ENCODE measurements at places on chromosomes 4 and X.

GRCh38 chr4:77006753-77007353 is 57.3 kb downstream of the SEPTIN11 start:
- no peak for DNase-seq

DNA sequence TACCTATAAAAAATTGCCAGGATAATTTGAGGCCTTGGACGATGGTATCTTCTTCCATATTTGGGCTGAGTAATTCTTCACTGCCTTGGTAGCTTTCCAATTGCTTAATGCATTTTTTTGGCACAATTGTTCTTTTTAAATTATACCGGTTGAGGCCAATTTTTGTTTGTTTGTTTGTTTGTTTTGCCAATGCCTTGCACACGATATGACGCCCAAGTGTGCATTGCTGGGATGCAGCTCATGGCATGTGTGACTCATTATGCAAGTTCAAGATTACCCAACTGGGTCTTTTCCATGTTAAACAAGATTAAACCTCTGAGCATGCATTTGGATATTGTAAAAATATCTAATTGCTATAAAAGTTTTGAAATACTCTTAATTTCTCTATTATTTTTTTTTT is 71.1 kb upstream of the KCNIP4 start:
- peak; percentile 30 for DNase-seq

GRCh38 chr4:105369988-105370387 is 103.9 kb downstream of the PPA2 start:
- DNase-seq, result no peak

GRCh38 chrX:41720125-41720779 is 3.7 kb upstream of the GPR82 start:
- no peak for DNase-seq

GRCh38 chr4:145213245-145213644 is 32.9 kb upstream of the OTUD4 start:
- no peak for DNase-seq

- DNase-seq, result no peak
These were observed 32.0 kb upstream of the TENT5D start for GRCh38 chrX:80388206-80388605.

DNA sequence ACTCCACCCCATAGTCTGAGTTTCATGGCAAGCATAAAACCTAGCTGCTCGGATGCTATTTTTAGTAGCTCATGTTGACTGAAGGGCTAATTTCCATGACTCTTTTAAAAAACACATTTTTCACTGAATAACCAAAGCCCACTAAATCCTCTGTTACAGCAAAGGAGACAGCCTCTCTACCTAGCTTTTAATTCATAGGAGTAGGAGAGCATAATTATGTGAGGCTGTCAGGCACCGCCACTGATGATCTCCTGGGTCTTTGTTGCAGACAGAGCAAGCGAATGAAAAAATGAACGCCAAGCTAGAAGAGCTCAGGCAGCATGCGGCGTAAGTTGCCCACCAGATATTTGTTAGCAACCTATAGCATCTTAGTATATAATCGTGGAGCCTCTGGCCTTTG is 53.5 kb downstream of the KIF4A start:
- no peak for DNase-seq

DNA sequence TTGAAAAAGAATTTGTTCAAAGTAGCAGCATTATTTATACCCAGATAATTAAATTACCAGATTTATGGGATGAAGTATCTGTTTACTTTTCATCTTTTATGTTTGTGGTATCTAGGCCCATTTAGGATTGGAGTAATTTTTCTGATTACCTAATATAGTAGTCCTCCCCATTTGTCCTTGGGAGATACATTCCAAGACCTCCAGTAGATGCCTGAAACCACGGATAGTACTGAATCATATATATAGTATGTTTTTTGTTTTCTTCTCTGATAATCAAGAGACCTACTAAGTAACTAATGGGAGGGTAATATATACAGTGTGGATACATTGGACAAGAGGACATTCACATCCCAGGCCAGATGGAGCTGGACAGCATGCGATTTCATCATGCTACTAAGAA is 30.7 kb upstream of the PTPN13 start:
- no peak for DNase-seq

GRCh38 chr4:73948990-73949706 is 32.7 kb downstream of the PF4 start:
- no peak for DNase-seq

- DNase-seq, result no peak
These were observed at the start of gene P2RY4 for GRCh38 chrX:70260104-70260503. Gene P2RY4 (minus strand): TSS chrX:70260204. CDS start chrX:70259624, 580 bp downstream.

GRCh38 chr4:145618210-145618931 is 814 bp upstream of the MMAA start:
- DNase-seq, result no peak

DNA sequence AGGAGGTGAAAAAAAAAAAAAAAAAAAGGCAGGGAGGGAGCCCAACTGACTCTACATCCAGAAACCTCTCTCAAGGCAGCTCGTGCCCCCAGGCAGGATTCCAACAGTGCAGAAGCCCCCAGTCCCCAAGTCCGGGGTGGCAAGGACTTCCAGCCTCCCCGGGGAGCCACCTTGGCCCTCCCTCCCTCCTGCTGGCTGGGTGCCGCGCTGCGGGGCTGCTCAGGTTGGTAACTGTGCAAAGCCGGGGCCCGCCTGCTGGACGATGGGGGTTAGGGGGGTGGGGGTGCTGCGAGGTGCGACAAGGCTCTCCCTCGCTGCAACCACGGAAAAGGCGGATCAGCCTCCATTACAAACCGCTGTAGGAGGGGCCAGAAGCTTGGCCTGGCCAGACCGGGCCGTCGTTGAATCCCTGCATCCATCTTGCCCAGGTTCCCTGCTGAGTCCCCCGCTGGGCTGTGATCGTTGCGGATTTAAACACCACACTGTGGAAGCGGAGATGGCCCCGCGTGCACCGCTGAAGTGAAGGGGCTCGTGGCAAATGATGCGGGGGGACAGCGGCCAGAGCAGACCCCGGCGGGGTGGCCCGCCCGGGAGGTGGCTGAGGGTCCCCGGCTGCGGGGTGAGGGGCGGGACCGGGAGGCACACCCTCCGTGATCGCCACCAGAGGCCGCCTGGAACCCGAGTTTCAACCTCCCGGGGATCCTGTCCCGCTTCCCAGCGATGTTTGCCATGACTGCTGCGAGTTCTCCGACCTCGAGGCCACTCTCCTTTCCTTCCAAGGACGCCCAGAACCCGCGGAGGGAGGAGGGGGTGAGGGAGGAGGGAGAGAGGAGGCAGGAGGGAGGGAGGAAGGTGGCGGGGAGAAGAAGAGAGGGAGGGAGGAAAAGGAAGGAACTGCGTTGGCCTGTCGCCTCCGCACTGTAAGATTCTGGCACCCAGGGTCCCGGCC is 58.0 kb upstream of the DDX3X start:
- peak; percentile 55 for DNase-seq

DNA sequence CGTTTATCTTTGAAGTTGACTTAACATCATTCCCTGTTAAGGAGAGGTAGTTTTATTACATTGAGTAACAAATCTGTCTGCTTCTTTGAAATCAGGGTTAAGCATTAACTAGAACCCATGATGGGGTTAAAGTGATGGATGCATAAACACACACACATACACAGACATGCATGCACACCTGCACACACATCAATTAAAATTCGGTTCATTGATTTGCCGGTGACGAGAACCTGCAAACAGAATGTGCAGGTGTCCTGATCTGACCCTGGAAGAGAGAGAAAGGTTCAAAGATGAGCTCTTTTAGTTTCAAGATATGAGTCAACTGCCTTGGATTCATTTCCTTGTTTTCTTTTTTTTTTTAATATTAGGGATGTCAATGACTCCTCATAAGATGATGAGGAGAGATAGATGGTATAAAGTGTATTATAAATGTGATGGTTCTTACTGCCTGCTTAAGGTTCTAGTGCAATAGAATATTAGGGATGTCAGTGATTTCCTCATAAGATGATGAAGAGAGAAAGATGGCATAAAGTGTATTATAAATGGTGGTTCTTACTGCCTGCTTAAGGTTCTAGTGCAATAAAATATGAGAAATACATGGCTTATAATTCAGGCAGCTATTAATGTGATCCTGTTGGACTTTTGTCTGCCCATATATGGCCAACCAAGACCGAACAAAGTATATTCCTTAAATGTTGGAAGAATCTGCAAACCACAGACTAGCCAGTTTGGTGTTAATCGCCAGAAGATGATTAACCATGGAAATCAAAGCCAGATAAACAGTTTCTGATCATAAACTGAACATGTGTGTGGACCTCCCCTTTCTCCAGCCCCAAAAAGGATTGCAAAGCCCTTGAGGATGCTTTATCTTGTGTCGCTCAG is 14.1 kb upstream of the CD99 start:
- no peak for DNase-seq
